Kidney epithelial cell (primary cell): ENCODE measurements at places on chromosomes 2 and 18.

GRCh38 chr2:29398384-29399237, 283.4 kb downstream of the CLIP4 start:
- no peak for DNase-seq

DNA sequence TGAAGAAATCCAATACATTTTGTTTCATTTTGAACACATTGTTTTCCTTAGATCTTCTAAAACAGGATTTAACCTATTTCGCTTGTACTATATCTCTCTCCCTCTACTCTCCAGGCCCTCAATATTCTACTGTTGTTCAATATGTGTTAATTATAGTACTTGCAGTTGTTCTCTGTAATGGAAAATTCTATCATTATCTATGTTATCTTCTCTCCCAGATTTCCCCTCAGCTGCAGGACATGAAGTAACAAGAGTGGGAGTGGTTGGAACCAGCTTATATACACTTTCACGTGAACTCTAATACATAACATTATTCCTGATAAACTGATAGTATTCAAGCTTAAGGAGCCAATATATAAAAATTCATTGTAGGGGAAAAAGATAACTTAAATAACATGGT, 7.0 kb upstream of the STRN start:
- DNase-seq = no peak

- no peak for DNase-seq
These were observed 16.5 kb downstream of the AFTPH start for GRCh38 chr2:64540615-64541014.

- DNase-seq = no peak
These were observed 258.0 kb upstream of the SIX2 start for GRCh38 chr2:45267062-45267792.

- no peak for DNase-seq
These were observed 122.8 kb upstream of the L3MBTL4 start for GRCh38 chr18:6537475-6537874.

DNA sequence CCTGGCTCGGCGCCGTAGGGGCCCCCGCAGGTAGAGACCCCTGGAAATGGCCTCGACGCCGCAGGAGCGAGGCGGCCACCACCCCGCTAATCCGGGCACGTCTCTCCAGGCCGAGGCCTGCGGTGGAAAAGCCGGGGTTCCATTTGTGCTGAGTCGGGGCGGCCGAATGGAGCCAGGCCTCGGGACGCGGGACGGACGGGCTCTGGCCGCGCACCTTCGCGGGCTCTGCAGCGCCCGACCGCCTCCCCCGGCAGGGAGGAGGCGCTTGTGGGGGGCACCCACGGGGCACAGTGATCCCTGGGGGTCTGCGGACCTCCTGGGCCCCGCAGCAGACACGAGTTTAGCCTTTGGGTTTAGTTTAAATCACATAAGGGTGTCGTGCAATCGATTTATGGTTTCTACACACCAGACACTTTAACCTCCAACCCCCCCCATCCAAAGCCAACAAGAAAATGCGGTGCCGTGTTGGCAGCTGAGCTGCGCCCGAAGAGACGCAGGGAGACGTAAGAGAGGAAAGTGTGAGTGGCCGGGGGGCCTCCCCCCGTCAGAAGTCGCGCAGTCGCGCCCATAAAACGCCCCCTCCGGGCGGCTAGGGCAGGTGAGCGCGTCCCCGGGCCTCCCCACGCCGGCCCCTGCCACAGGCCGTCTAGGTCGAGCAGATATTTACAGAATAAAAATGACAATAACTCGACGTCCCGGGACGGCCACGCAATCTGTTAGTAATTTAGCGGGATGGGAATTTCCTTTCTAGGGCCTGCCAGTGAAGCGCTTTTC, 1.0 kb upstream of the NFATC1 start:
- DNase-seq = no peak

GRCh38 chr2:24874035-24874434, 46.0 kb downstream of the ADCY3 start:
- DNase-seq = no peak

GRCh38 chr2:122174061-122174460, 418.6 kb downstream of the TSN start:
- no peak for DNase-seq

- no peak for DNase-seq
These were observed 21.0 kb upstream of the SANBR start for GRCh38 chr2:61044636-61045035.

DNA sequence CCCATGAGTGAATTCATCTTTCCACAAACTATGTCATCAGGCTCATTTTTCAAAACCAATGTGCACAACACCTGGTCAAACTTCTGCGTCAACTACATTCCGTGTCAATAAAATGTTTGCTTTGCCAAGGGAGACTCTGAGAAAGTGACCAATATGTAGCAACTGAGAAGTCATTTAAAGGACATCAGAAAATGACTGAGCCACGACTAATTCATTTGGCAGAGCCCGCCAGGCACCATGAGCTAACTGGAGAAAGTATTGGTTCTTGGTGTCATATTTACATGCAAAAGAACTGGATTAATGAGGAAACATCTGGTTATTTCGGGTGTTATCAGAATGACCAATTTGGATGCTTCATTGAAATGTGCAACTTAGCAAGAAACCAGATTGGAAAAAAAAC, 7.2 kb downstream of the RND3 start:
- no peak for DNase-seq

GRCh38 chr2:147623328-147623727, 221.5 kb upstream of the ACVR2A start:
- DNase-seq = no peak

DNA sequence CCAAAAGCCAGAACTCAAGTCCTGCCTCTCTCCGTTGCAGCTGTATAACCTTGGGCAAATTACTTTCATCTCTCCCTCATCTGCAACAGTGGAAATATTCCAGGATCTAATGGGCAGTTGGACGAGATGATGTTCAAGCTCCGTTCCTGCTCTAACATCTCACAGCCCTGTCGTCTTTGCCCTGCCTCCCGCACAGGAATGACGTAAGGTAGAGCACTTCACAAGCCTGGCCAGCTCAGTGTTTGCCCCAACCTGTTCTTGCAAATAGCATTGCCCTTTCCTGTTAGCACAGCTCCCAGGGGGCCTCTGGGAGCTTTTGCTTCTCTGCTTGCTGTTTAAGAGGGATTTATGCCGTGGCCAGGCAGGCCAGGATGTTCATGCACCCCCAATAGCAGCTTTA, 107.9 kb downstream of the KLHL29 start:
- DNase-seq = no peak

DNA sequence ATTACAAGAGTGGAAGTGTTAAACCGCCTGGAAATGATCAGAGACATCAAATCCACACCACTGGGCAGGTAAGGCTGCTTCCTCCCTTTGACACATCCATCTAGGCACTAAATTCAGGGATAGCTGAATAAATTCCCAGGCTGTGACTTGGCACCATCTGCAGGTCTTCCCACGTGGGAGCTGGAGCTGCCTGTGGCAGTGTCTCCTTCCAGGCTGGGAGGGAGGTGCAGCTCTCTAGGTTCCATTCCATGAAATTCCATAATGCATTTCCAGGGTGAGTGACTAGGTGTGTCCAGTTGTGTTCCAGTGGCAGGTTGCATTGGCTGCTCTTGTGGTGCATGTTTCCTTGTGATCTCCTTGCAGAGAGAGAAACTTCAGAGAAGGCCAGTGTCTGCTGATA, 188.9 kb upstream of the CXCR4 start:
- DNase-seq = no peak

- DNase-seq = no peak
These were observed 291.0 kb downstream of the CELF4 start for GRCh38 chr18:37274309-37275236.

- no peak for DNase-seq
These were observed 650.5 kb downstream of the GALR1 start for GRCh38 chr18:77899972-77900754.

GRCh38 chr18:6929370-6930102, 188.1 kb downstream of the LAMA1 start:
- no peak for DNase-seq

- no peak for DNase-seq
These were observed 467.5 kb downstream of the XIRP2 start for GRCh38 chr2:167355821-167356220.

DNA sequence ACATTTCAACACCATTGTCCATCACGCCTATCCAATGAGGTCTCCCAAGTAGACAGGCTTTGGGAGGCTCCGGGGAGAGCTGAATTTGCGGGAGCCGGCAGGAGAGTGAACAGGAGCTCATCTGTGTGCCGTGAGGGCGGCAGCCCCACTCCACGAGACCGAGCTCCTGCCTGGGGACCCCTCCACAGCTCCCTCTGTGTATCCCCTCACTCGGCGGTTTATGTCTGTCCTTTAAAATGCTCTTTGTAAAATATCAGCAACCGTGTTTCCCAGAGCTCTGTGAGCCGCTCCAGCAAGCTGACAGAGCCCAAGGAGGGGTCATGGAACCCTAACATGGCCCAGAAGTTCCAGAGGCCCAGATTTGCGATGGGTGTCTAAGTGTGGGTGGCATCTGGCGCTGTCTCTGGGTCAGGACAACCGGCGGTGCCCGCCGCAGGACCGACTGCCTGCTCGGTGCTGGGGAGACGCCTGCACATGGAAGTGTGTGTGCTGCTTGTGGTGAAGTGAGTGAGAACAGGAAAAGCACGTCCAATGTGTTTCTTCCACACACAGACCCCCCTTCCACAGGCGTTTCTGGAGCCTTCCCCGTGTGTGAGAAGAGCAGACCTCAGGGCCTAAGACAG, 34.8 kb downstream of the SLC66A2 start:
- DNase-seq = no peak

- no peak for DNase-seq
These were observed 28.0 kb downstream of the MAL start for GRCh38 chr2:95053543-95053942.

GRCh38 chr2:15693926-15694588, 102.4 kb downstream of the DDX1 start:
- DNase-seq = no peak

- DNase-seq = no peak
These were observed 259.4 kb upstream of the GULP1 start for GRCh38 chr2:188032306-188032705.

GRCh38 chr2:6325616-6326015, 540.1 kb downstream of the CMPK2 start:
- DNase-seq = no peak

DNA sequence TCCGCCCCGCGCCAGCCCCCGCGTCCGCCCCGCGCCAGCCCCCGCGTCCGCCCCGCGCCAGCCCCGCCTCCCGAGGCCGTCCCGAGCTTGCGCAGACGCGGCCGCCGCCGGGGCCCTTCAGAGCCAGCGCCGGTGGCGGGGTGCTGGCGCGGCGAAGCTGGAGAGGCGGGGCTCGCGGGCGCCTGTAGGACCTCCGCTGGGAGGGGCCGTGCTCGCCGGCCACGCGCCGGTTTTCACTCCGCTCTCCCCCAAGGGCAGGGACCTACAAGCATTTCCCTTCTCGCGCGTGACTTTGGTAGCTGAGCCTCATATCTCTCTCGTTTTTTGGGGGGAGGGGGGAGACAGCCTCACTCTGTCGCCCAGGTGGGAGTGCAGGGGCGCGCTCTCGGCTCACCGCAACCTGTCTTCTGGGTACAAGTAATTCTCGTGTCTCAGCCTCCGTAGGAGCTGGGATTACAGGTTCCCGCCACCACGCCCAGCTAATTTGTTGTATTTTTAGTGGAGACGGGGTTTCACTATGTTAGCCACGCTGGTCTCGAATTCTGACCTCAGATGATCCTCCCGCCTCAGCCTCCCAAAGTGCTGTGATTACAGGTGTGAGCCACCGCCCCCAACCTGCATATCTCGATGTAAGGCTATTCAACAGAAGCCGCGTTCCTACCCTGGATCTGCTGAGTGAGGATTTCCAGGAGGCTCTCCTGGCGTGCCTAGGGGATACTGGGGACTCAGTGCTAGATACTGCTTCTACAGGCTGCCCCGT, at the start of gene ZNF514:
ZNF514 (minus strand) TSS at position 159 of the 760 bp plus-strand sequence. CDS start 6,595 bp downstream, outside the sequence.
- DNase-seq = no peak

GRCh38 chr2:205858881-205859441, 176.7 kb downstream of the NRP2 start:
- DNase-seq = peak; percentile 14

GRCh38 chr2:29011418-29012060, 30.4 kb downstream of the TOGARAM2 start:
- DNase-seq = no peak

- no peak for DNase-seq
These were observed 2.3 kb upstream of the KIF1A start for GRCh38 chr2:240822280-240822847.

DNA sequence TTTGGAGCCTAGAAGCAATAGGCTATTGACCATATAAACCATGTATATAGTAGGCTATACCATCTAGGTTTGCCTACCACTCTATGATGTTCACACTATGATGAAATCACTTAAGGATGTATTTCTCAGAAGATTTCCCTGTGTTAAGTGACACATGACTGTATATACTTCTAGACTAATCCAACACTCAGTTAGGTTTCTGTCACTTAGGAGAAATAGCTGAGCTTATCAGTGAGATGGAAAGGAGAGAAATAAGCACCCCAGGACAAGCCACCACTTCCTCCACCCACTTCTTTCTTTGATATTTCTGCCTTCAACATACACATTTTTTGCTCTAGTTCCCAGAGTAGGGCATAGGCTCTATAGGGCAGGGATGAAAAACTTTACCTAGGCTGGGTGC, 7.8 kb downstream of the PECR start:
- DNase-seq = no peak

DNA sequence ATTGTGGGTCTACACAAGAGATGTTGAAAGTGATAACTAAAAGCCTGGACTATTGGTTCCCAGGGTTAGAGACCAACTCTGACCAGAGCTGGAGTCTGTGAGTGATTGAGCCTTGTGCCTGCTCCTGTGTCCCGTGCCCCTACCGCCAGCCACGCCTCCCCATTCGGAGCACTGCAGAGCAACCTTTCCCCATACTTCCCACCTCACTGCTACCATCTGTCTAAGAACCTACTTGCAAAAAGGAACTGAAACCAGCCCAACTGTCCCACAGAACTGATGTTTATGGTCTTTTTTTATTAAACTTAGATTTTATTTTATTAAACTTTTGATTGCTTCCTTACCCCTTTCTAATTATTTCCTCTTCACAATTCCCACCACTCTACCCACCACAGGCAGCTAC, 300.3 kb upstream of the MGAT5 start:
- no peak for DNase-seq

DNA sequence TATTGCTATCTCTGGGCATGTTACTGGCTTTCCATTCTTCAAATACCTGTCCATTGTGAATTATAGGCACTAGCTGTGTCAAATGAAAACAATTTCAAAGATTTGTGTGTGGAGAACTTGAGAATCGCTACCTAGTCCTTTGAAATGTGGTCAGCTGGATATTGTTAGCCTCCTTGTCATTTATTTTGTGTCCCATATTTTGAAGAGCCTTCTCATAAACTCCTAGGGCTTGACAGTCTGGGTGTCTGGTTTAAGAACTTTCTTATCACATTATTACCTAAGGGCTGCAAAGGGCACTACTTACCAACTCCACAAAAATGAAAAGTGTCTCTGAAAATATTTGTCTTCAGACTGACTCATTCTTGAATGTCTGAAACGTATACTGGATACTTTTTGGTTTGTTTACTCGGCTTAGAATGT, 50.2 kb downstream of the COL4A3 start:
- no peak for DNase-seq
